ENCODE measurements at places on chromosomes 12 and 14.

- DNase-seq: no peak
These were observed 92.9 kb downstream of the KCNC2 start for GRCh38 chr12:75116646-75117198.

GRCh38 chr14:90331497-90332270 is at the start of gene NRDE2:
NRDE2 (minus strand) TSS chr14:90331941; CDS start chr14:90331904, 37 bp downstream.
- peak; percentile 92 for DNase-seq

DNA sequence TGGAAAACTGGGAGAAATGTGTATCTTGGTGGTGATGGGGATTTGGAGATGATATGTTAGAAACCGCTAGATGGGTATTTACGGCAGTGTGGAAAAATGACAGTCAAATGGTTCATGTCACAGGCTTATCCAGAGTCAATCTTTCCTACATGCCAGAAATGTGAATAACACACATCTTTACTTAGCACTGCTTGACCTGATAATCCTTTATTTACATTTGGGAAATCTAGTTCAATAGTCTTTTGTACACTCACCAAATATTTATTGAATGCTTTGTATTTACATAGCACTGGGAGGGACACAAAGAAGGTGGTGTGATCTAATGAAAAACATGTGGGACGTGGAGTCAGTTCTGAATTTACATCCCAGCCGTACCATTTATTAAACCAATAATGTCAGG is 208.2 kb downstream of the DIO2 start:
- peak; percentile 43 for DNase-seq

- DNase-seq: no peak
These were observed 68.9 kb upstream of the STAC3 start for GRCh38 chr12:57319678-57320469.

DNA sequence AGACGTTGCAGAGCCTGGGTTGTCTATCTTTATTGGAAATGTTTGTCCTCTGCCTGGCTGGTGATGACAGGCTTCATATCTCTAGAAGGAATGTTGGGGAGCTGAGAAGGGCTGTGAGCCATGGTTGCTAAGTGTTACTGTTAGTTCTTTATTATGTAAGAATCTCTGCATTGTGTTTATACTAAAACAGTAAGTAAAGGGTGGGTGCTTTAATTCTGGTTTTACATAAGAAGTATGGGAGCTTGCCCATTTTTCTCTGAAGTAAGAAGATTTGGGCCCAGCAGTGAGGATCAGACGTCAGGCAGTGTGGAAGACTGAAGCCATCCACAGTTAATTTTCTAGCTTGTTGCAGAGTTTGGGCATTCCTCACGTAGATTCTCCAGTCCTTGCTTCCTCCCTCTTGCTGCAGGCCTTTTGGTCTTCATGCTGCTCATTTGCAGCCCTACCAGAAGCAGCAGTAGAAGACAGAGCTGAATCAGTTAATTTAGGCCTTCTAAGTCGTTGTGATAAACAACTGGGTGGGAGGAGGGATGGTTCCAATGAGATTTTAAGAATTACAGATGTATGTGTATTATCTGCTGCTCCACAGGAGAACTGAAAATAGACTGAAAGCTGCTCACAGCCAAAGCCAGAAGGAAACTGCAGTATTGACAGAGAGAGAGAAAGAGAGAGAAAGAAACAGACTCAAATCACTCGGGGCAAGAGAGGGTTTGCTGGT is 21.4 kb downstream of the WNT5B start:
- DNase-seq: no peak

All from fibroblast of the conjunctiva (primary cell).